Skin of body (tissue), 3 donors: ENCODE measurements at places on chromosomes 1 and 21. TPM values are rescaled to one million over a fixed set of nuclear protein-coding genes. Genes with fewer than 3 reads are reported as not detected.

GREM2 gene
- total RNA-seq: 5.6 TPM

FCRLA gene
- total RNA-seq: 0.30 TPM

DNA sequence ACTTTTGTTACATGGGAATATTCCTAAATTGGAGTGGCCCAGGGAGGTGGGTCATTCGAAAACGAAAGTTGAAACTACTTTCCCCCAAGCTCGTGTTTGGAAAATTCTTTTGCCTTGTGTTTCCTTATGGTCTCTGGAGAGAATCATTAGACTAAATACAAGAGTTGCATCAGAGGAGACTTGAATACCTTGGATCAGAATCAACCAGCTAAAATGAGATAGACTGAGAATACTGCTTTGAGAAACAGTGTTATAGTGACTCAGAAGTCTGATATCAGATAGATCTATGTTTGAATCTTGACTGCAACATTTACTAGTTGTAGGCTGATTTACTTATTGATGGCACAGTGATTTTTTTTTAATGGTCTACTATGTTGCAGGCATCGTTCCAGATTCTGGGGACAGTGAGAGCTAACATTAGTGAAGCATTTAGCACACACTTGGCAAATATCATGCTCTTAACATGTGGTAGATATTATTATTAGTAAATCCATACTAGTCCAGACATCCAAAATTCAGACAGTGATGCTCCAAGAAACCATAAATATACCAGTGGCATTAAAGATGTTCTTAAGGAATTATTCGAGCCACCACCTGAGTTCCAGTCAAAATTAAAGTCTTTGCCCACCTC lies 12.9 kb upstream of the ACTN2 start:
- DNase-seq: no peak

DNA sequence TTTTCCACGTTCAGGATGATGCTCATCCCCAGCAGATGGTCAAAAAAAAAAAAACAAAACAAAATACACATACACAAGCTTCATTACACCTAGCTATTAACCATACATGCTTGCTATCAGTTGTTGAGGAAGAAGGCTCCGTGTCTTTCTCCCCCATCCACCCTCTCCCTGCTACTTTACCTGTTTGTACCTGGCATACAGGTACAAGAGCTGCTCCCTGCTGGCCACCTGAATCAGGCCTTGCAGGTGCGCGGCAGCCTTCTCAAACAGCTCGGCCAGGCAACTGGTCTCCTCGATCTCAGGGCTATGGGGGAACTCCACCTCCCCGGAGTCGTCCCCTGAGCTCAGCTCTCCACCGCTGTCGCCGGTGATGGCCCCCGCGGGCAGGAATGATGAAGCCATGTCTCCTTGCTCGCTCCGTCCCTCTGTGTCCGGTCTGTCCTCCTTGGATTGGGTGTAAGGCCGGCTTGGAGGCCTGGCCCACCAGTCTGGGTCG lies 464 bp downstream of the ACBD6 start:
- no peak for DNase-seq

DNA sequence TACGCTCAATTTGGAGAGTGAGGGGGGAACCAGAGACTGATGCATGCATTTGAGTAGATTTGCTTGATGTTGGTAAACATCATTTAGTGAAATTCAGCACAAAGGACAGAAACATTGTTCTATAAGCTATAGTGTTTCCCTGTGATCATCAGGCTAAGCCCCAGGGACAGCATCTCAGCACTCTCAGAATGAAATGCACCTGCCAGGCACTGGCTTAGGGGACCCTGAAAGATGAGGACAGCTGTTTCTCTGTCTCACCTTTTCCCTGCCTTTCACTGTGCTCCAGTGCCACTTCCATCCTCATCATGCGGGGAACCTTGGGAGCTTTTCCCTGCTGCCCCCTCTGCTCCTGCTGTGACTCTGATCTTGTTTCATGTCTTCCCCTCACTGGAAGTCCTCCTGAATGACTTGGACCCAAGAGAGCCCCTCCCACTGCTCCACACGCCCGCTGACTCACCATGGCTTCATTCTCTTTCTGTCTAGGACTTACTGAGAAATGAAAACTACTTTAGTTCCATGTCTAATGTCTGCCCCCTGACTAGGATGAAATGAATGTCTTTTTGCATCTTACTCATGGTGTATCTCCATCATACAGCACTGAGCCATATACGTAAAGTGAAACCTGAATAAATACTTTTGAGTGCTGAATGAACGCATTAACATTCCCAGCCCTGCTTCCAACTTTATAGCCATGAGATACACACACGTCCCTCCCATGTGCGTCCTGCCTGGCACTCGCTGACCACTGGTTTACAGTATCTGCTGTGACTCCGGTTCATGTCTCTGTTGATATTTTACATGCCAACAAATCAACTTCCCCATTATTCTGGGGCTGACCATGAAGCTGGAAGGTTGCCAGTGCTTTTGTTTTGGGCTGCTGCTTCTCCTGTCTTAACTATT lies 182.0 kb downstream of the PCP4 start:
- no peak for DNase-seq
